Tibial nerve (tissue), 4 donors: ENCODE measurements at places on chromosomes 12 and 14. TPM values are rescaled to one million over a fixed set of nuclear protein-coding genes. Genes with fewer than 3 reads are reported as not detected.

DNA sequence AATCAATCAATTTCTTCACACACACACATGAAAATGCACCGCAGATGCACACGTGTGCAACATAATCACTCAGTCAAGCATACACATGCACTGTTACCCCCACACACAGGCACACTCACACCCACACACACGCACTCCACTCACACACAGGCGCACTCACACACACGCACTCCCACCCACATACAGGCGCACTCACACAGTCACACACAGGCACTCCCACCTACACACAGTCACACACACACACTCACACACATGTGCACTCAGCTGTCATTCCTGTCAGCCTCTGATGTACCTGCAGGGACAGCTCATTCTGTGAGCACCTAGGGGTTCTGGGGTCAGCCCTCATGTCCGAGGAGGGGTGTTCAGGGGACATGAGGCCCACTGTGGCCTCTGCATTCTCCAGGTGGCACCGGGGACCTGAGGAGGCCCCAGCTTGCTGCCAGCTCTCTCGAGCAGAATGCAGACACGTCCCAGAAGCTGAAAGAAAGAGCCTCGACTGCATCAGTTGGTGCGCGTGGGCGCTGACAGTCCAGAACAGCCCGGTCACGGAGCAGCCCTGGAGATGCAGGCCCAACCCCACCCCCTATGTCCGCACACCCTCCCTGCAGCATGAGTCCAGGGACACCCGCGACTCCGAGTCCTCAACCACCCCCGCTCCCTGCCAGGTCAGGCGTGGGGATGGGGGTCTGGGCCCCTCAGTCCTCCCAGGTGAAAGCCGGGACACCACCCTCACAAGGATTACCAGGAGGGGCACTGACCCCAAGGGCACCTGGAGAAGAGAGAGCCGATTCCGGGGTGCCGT lies 69.3 kb downstream of the NOC4L start:
- DNase-seq: no peak
- no peaks in the 10 kb centered on the region for H3K4me1 ChIP-seq
- H3K27ac ChIP-seq: no peak overlapping the region
- H3K4me3 ChIP-seq: no peak overlapping the region
- peaks cover 2% of the 10 kb centered on the region for H3K27me3 ChIP-seq
- H3K36me3 ChIP-seq: no peaks in the 10 kb centered on the region

DNA sequence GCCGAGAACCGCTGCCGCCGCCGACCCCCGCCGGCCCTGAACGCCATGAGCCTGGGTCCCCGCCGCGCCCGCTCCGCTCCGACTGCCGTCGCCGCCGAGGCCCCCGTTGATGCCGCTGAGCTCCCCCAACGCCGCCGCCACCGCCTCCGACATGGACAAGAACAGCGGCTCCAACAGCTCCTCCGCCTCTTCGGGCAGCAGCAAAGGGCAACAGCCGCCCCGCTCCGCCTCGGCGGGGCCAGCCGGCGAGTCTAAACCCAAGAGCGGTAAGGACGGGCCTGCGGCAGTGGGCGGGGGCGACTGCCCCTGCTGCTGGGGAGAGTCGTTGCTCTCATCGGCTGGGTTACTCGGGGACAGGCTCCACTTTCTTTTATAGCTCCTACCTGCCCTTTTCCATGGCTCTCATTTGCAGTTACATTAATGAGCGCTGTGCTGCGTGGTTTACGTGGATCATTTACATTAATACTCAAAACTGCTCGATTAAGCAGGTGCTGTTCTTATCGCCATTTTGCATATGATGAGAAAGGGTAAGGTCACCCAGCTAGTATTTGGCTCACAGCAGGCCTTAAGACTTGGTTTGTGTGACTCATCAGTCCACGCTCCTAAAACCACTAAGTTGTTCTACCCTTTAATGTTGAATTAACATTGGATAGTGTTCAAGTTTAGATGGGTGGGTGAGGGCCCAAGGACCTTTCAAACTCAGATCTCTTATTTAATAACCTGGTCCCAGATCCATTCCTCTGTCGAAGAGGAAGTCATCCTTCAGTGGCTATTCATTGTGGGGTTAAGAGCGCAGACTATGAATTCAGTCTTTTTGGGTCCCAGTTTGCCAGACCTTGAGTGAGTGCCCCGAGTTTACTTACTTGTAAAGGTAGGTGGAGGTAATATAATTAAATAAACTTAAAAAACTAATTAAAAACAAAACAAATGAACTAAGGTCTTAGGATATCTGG lies 823 bp downstream of the RNF10 start:
- H3K36me3 ChIP-seq: no peaks in the 10 kb centered on the region
- H3K4me3 ChIP-seq: peak overlapping the region; percentile 99
- H3K4me1 ChIP-seq: no peaks in the 10 kb centered on the region
- DNase-seq: no peak

The PLBD1 gene
- 10.6 TPM for total RNA-seq

GRCh38 chr12:131381716-131382430 lies 329.0 kb upstream of the SFSWAP start:
- no peaks in the 10 kb centered on the region for H3K27me3 ChIP-seq
- no peak overlapping the region for H3K4me3 ChIP-seq
- no peaks in the 10 kb centered on the region for H3K36me3 ChIP-seq
- H3K4me1 ChIP-seq: no peaks in the 10 kb centered on the region
- no peak overlapping the region for H3K27ac ChIP-seq

DNA sequence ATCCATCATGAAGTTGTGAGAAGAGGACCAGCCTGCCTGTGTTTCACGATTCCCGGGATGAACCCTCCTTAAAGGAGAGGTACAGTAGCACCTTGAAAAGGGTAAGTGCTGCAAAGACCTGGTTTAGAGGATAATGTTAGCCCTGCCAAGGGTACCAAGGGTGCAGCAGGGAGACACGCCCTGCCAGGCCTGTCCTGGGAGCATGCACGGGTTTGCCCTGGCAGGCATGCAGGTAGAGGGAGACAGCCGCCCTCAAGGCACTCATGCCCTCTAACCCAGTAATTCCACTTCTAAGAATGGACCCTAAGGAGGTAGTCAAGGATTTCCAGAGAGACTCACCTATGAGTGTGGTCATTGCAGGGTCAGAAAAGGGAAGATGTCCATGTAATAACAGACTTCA lies 65.0 kb downstream of the DIO3 start:
- H3K27me3 ChIP-seq: no peaks in the 10 kb centered on the region
- no peaks in the 10 kb centered on the region for H3K4me1 ChIP-seq
- DNase-seq: no peak

DNA sequence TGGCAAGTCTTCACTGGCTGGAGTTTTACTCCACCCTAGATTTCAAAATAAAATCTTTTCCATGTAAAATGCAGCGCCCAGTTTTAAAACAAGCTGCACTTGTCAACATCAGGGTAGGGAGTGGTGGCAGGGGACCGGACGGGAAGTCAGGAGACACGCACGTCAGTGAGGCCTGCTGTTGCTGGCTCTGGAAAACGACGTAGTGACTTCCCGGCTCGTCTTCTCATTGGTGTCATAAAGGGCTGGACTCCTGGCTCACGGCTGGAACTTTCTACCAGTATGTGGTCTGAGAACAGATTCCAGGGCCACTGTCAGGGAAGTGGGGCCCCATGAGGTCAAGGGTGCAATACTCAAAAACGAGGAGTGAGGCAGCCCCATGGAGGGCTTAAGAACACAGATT lies 64.2 kb upstream of the FOXN3 start:
- peak; percentile 35 for DNase-seq

GRCh38 chr12:104505095-104505818 lies 48.5 kb downstream of the CHST11 start:
- H3K36me3 ChIP-seq: no peaks in the 10 kb centered on the region
- no peak for DNase-seq
- H3K27me3 ChIP-seq: no peaks in the 10 kb centered on the region

- no peaks in the 10 kb centered on the region for H3K4me1 ChIP-seq
- no peak overlapping the region for H3K4me3 ChIP-seq
- no peak overlapping the region for H3K27ac ChIP-seq
- no peaks in the 10 kb centered on the region for H3K36me3 ChIP-seq
- DNase-seq: no peak
These were observed 37.4 kb downstream of the RASSF8 start for GRCh38 chr12:25995906-25996305.

DNA sequence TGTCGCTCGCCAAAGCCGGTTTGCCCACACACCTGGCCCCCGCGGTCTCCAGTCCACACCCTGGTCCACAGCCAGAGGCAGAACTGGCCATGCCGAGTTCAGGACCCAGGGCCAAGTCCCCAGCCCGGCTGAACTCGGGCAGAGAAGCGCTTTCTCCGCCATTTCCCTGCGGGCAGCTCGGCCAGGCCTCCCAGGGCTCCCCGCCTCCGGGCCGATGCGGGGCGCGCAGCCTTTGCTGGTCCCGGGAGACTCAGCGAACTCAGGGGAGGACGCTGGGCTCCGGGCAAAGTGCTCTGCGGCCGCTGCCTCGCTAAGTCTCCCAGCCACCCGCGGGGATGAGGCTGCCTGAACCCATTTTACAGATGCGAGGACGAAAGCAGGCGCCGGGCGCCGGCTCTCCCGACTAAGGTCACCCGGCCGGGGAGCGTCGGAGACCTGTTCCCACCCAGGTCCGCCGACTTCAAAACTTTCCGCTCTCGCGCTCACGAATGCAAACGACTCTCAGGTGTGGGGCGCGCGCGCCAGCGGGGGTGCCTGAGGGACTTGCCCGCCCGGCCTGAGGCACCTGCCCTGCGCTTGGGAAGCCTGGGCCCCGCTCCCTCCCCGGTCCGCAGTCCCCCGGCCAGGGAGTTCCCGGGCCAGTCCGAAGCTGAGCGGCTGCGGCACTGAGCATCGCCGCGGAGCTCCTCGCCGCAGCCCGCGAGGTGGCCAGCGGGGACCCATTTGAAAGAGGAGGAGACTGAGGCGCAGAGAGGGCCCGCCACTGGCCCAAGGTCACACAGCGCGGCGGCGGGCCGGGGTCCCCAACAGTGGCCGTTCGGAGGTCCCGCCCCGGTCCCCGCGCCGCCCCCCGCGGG lies 627 bp downstream of the TESC start:
- H3K36me3 ChIP-seq: no peaks in the 10 kb centered on the region
- no peak overlapping the region for H3K27ac ChIP-seq
- peak overlapping the region; percentile 54 for H3K4me3 ChIP-seq
- no peaks in the 10 kb centered on the region for H3K27me3 ChIP-seq
- H3K4me1 ChIP-seq: peaks cover 26% of the 10 kb centered on the region
- no peak for DNase-seq

GRCh38 chr14:83994020-83994419 lies 1535.9 kb upstream of the FLRT2 start:
- no peaks in the 10 kb centered on the region for H3K4me1 ChIP-seq
- H3K27ac ChIP-seq: no peak overlapping the region
- no peak for DNase-seq
- H3K36me3 ChIP-seq: no peaks in the 10 kb centered on the region
- H3K27me3 ChIP-seq: no peaks in the 10 kb centered on the region

- no peaks in the 10 kb centered on the region for H3K36me3 ChIP-seq
- H3K4me1 ChIP-seq: no peaks in the 10 kb centered on the region
- peak overlapping the region; percentile 48 for H3K27ac ChIP-seq
- no peaks in the 10 kb centered on the region for H3K27me3 ChIP-seq
These were observed 212.0 kb downstream of the CACNA1C start for GRCh38 chr12:2264651-2265232.

DNA sequence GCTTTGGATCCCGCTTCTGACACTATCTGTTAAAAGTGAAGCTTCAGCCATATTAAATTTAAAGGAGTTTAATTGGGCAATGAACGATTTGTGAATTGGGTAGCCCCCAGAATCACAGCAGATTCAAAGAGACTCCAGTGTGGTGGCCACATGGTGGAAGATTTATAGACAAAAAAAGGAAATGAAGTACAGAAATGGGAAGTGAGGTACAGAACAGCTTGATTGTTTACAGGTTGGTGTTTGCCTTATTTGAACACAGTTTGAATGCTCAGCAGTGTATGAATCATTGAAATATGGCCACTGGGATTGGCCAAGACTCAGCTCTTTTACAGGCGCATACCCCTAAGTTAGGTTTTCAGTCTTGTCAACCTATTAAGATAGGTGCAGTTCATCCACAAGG lies 21.9 kb downstream of the CCDC91 start:
- no peaks in the 10 kb centered on the region for H3K27me3 ChIP-seq
- H3K4me1 ChIP-seq: no peaks in the 10 kb centered on the region
- DNase-seq: no peak
- H3K27ac ChIP-seq: no peak overlapping the region
- H3K36me3 ChIP-seq: no peaks in the 10 kb centered on the region
- H3K4me3 ChIP-seq: no peak overlapping the region

- H3K4me1 ChIP-seq: no peaks in the 10 kb centered on the region
- H3K27me3 ChIP-seq: no peaks in the 10 kb centered on the region
- H3K27ac ChIP-seq: no peak overlapping the region
- no peak overlapping the region for H3K4me3 ChIP-seq
- DNase-seq: no peak
- H3K36me3 ChIP-seq: no peaks in the 10 kb centered on the region
These were observed 87.8 kb upstream of the EEA1 start for GRCh38 chr12:93016752-93017350.

DNA sequence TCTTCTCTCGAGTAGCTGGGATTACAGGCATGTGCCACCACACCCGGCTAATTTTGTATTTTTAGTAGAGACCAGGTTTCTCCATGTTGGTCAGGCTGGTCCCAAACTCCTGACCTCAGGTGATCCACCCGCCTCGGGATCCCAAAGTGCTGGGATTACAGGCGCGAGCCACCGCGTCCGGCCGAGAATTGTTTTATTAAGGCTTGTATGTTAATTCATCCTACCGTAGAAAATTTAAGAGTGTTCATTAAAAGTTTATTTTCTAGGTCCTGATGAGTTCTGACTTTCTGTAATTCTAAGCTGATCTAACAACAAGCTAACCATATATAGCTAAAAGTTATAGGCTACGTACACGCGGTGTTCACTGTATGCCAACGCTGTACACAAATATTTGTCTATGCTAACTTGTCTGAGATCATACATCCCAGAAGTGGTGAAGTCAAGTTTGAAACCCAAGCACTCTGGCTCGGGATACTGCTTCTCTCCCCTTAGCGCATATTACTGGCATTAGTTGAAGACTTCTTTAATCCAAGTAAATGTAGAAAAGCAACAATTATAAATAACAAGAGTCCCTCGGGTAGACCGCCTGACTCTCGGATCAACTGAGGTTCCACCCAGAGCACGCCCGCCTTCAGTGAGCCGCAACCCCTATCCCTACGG lies 570 bp upstream of the MRPS35 start:
- H3K4me1 ChIP-seq: no peaks in the 10 kb centered on the region
- no peak for DNase-seq

DNA sequence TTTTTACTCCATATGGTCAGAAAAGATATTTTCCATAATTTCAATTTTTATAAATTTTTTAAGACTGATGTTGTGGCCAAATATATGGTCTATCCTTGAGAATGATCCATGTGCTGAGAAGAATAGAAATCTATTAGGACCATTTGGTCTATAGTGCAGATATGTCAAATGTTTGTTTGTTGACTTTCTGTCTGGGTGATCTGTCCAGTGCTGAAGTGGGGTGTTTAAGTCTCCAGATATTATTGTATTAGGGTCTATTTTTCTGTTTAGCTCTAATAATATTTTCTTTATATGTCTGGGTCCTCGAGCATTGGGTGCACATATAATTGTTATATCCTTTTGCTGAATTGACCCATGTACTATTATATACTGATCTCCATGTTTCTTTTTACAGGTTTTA lies 308.9 kb upstream of the LMO3 start:
- no peak for DNase-seq
- H3K27me3 ChIP-seq: no peaks in the 10 kb centered on the region
- no peaks in the 10 kb centered on the region for H3K36me3 ChIP-seq
- H3K4me3 ChIP-seq: no peak overlapping the region
- H3K27ac ChIP-seq: no peak overlapping the region
- no peaks in the 10 kb centered on the region for H3K4me1 ChIP-seq
